ENCODE measurements at places on chromosomes 13 and 19. TPM values are rescaled to one million over a fixed set of nuclear protein-coding genes. Genes with fewer than 3 reads are reported as not detected.

DNA sequence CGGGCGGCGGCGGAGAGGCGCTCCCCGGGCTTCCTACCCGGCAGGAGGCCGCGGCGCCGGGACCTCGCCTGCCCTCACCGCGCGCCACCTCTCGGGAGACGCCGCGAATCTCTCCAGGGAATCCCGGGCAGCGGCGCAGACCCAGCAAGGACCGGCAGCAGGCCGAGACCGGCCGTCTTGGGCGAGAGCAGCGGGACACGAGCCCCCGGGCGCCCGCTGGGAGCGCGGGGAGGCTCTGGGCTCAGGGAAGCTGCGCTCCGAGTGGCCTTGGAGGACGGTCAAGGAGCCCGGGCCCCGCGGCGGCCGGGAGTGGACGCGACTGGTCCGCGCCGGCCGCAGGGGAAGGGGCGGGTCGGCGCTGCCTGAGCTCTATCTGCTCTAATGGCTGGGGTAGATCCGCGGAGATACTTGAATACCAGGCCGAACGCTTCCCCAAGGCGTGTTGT is 14.7 kb downstream of the CDX2 start:
- DNase-seq, result peak; percentile 51

DNA sequence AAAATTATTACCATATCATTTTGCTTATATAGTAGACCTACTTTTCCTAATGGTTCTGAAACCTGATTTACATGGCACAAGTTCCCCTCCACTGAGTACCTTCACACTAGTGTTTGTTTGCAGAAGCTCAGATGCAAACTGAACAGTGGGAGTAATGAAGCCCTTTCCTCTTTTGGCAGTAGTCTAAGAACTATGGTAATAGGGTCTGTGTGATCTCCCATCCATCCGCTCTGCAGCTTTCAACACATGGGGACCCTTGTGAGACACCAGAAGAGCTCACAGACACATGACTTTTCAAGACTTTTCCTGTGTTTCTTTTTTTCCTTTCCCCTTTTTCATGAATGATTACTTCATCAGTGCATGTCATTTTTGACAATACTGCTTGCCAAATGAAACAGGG is 336.0 kb downstream of the ATP8A2 start:
- no peak for DNase-seq

DNA sequence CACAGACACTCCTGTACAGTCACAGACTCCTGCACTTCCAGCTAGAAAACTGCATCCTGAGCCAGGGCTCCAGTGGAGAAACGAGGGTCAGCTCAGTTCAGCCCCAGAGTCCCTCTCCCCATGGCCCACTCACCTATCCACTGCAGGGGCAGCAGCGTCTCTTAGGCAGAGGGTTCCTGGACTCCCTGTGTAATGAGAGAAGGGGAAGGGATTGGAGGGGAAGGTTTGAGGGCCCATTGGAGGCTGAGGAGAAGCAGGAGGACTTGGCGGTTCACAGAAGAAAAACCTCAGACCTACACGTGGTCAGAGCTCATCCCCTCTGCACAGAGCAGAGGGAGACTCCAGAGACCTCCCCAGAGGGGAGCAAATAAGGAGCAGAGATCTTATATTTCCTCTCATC is 9.2 kb upstream of the CEACAM18 start:
- DNase-seq, result no peak

DNA sequence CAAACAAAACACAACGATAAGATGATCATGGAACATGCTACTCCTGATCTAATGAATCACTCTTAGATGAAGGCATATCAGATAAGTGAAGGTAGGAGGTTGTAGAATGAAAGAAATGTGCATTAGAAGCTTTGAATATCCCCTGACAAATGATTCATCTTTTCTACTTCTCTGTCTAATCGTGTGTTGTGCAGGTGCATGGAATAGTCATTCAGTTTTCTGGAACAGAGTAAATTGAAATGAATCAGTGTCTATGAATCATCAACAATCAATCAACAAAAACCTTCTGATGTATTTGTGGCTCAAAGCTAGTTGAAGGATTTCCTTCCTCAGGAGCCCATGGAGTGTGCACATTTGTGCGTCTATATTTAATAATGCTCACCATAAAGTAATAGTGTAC is 1290.4 kb upstream of the PCDH20 start:
- no peak for DNase-seq

Gene SIGLEC8
- total RNA-seq, result not detected
